H1 (cell line): ENCODE measurements at places on chromosomes 6 and 20.

- DNase-seq = no peak
These were observed 55.5 kb upstream of the SGK1 start for GRCh38 chr6:134373282-134373922.

DNA sequence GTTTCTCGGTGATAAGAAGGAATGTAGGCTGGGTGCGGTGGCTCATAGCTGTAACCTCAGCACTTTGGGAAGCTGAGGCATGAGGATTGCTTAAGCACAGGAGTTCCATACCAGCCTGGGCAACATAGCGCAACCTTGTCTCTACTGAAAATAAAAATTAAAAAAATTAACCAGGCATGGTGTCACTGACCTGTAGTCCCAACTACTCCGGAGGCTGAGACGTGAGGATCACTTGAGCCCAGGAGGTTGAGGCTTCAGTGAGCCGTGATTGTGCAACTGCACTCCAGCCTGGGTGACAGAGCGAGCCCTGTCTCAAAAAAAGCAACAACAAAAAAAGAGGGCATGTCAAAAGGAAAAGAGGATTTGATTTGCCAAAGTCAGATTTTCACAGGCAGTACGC, 3.9 kb downstream of the NEU1 start:
- DNase-seq = no peak

GRCh38 chr6:22631091-22631490, 61.7 kb downstream of the HDGFL1 start:
- DNase-seq = no peak

DNA sequence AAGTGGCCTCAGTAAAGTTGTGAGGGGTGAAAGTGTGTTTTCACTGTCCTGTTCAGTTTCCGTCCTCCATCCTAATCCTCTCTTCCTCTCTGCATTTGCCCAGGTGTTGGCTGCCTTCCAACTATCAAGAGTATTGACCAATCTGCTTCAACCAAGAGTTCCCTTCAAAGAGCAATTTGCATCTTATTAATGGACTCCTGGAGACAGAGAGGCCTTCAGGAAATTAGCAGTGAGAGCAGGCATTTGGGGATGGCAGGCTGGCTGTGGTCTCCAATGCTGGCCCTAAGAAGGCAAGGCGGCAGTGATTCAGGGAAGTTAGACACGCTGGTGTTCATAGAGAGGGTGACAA, 77.2 kb downstream of the GPR6 start:
- no peak for DNase-seq

DNA sequence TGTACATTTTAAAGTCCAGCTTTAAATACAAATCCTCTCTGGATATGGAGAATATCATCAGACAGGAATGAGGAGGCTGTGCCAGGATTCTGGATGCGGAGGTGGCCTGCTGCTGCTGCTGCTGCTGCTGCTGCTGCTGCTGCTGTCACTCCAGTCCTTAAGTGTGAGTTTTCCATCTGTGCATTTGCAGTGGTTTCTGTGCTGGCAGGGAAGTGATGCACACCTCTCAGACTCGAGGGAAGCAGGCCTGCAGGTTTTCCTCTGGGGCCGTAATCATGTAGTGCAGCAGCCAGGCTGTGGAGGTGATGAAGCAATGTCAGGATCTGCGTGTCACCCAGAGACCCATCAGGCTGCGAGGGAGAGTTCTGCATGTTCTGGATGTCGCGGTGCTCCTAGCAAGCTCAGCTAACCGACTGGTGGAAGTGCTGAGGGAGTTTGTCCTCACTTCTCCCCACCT, 32.0 kb downstream of the CFAP61 start:
- DNase-seq = no peak

GRCh38 chr6:105452924-105453756, 50.3 kb upstream of the PREP start:
- DNase-seq = no peak

GRCh38 chr6:13260101-13260598, 68.2 kb downstream of the TBC1D7 start:
- DNase-seq = no peak

DNA sequence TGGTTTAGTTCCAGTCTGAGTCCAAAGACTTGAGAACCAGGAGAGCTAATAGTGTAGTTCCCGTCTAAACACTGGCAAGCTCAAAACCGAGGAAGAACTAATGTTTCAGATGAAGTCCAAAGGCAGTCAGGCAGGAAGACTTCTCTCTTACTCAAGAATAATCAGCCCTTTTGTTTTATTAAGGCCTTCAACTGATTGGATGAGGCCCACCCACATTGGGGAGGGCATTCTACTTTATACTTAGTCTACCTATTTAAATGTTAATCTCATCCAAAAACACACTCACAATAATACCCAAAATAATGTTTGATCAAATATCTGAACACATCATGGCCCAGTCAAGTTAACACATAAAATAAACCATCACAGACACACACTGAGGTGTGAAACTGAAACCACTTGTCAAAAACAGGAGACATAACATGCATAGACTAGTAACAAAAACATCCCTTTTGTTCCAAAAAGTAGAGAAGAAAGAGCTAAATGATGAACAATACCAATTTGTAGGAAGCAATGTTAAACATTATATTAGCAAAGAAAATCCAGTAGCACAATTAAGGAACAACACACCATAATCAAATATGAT, 50.2 kb upstream of the SENP6 start:
- no peak for DNase-seq
